IPS-NIHi11 (cell line): ENCODE measurements at places on chromosomes 11 and 22.
A peak's percentile ranks its signal among the peaks of the same experiment; 100 is the strongest.

GRCh38 chr22:31595271-31595670 lies 66.7 kb downstream of the PISD start:
- no peak for DNase-seq

DNA sequence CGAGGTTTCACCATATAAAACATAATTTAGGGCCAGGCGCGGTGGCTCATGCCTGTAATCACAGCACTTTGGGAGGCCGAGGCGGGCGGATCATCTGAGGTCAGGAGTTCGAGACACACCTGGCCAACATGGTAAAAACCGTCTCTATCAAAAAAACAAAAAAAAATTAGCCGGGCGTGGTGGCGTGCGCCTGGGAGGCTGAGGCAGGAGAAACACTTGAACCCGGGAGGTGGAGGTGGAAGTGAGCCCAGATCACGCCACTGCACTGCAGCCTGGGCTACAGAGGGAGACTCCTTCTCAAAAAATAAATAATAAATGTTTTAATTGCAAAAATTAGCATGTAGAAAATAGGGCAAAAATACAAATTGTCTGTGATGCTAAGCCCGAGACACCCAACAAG lies 993 bp upstream of the SFI1 start:
- no peak for DNase-seq

DNA sequence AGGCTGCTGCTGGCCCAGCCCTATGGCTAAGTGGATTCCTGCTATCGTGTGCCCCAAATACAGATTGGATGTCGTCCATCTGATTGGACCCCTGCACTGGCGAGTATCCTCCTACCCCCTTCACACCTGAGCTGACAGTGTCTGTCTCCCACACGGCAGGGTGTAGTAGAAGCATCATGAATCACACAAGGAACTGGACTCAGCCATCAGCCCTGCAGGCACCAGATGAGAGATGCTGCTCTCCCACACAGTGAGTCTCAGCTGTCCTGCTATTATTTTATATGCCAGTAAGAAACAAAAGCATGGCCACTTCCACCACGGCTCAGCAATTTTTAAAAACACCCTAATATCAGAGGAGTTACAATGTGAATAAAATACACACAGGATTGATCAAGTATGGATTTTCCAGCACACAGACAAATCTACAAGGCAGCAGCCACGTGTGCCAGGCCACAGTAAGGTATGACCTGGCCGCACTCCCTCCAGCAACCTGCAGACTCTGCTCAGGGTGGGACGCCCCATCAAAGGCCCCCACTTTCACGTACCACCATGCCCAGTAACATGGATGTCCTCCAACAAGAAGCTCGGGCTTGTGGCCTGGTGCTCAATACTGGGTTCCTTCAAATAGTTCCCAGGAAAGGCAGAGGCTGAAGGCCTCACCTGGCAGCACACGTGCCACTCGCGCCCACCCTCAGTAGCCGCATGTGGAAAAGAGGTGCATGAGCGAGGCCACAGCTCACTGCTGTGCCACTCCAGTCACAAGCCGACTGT lies 16.4 kb upstream of the SLC25A1 start:
- DNase-seq, result no peak

GRCh38 chr11:86202013-86202336 lies 42.6 kb upstream of the EED start:
- DNase-seq, result no peak

GRCh38 chr22:17268501-17269223 lies 49.4 kb upstream of the ADA2 start:
- no peak for DNase-seq

DNA sequence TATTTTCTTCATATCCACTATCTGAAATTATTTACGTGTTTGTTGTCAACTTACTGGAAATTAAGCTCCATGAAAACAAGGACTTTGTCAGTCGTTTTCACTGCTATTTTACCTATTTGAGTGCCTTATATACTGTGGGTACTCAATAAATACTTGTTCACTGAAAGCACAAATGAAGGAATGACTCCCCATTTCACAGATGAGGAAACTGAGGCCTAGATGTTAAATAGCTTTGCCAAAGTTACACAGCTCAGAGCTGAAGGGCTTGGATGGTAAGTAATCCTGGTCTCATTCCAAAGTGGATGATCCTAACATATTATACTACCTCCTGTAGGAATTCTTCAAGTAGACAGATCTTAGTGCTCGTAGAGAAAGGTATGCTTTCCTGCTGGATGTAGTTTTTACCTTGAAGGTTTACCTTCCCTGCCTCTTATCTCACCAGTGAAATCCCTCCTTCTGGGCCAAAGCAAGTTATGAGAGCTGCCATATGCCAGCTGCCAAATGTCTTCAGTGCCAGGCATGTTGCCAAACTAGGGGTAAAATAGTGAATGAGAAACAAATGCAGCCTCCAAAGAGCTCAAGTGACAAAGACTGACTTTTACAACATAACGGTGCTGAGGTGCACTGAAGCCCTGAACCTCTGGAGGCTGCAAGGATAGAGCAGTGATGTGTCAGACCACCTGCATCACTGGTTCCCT lies 129.7 kb downstream of the TRIM44 start:
- DNase-seq, result no peak

DNA sequence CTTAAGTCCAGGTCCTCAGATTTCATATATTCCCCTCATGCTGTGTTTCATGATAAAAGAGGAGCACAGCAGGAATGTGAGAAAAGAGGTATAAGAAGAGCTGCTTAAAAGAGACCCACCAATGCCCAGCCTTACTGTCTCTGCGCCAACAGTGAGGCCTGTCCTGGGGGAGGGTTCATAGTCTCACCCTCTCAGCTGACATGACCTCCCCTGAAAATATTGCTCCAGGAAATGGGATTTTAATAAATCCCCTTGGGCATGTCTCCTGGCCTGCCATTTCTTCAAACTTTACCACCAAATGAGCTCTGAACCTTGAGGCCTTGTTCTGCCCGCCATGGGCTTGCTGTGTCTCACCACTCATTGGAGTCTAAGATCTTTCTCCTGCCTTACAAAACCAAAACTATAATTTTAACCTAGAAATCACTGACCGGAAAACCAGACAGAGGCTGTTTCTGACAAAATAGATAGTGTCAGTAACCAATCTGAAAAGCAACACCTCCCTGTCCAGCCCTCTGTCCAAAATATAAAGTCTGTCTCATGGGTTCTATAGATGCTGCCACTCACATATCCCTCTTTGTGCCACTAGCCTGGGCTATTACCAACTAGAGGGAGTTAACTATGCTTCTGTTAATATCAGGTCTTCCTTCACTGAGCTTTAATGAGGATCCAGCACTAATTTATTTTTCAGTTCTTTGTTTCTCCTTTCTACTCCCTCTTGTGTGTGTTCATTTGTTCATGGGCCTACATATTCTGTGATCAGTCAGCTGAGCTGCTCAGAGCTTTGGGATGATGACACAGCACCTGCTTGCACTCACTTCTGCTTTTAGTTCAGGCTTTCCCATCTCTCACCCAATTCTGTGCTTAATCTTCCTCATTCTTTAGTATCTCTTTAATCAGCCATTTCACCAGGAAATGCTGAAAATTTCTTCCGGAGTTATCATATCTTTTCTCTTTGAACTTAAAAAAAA lies at the start of gene OR2AG2:
Gene OR2AG2, minus strand, starts transcription at position 51 of the 968 bp plus-strand sequence. CDS start 3,019 bp downstream, outside the sequence.
- DNase-seq, result no peak

- no peak for DNase-seq
These were observed 21.1 kb downstream of the MPPED2 start for GRCh38 chr11:30565027-30565426.

- DNase-seq, result peak; percentile 65
These were observed 3.1 kb upstream of the ADORA2A start for GRCh38 chr22:24424001-24424900.

- DNase-seq, result no peak
These were observed 77.2 kb downstream of the SIK3 start for GRCh38 chr11:117020869-117021564.

- no peak for DNase-seq
These were observed 71.0 kb downstream of the DKK3 start for GRCh38 chr11:11937433-11937832.

GRCh38 chr22:35418088-35418487 lies 18.1 kb downstream of the MCM5 start:
- DNase-seq, result no peak

DNA sequence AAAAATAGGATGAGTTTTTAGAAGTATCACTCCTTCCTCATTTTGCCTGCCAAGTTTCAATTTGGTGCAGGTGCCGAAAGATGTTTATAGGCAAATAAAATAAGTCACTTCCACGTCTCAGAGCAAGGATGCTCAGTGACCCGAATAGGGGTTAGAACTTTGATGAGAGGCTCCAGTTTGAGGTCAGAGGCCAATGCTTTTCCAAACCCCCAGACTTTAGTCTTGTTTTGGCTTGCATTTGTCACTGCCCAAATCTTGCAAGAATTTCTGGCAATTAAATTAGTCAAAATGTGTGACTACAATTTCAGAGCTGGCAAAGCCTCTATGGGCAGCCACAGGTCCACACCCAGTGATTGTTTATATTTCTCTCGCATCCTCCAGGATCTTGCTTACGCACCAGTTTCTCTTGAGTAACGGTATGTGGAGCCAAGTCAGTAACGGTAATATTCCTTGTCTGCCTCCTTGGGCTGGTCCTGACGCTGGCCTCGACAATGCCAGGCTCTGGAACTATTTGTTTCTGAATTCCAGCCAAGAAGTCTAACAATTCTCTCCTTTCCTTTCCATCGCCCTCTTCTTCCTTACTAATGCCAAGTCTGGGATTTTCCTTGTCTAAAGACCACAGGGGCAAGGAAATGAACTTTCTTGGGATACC lies 9.9 kb upstream of the NUP160 start:
- DNase-seq, result no peak

GRCh38 chr11:44731685-44732430 lies 5.1 kb downstream of the TSPAN18 start:
- DNase-seq, result no peak

- no peak for DNase-seq
These were observed 6.4 kb upstream of the C11orf96 start for GRCh38 chr11:43936076-43936475.

GRCh38 chr11:15851051-15851498 lies 505.3 kb downstream of the SOX6 start:
- DNase-seq, result no peak

DNA sequence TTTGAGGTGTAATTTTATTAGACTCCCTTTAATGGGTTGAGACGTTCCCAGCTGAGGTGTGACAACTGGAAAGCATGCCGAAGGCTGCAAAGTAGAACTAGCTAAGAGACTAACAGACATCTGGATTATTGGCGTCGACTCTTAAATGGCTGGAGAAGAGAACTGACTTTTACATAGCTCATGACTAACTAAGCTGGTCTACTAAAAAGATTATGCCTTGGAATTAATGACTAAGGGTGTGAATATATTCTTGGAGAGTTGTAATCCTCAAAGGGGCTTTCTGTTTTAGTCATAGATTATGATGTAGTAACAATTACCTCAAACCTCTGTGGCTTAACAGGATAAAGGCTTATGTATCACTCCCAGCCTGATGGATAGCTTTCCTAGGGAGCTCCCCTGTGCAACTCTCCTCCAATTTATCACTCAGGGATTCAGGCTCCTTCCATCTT lies 39.5 kb upstream of the SLC5A12 start:
- DNase-seq, result no peak

DNA sequence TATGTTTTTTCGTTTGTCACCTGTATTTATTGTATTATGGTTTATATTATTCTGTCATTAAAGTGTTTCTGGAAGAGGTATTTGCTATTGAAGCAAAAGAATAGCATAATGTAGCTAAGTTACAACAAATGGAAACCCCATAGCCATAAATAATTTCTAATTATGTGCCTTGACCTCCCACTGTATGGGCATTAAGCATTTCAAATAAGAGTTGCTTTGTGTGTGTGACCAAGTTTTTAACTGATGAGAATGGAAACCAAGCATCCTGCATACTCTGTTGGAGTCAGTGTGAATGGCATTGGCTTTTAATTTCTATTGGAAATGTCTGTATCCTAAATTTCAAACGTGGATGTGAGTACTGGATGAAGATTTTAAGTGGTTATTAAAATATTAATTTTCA lies 61.9 kb upstream of the MYO18B start:
- no peak for DNase-seq

DNA sequence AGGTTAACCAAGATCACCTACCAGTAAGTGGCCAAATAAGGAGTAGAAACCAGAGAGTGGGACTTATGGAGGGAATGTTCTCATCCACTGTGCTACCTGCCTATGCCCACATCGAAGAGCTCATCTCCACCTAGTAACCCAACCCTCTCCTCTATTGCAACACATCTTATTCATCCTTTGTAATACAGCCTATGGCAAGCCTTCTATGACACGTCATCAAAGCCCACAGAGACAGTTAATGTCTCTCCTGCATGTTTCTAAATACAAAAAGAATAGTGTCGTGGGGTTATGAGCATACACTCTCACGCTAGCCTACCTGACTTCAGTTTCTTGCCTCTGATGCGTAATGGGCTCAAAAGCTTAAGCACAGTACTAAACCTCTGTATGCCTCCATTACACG lies 1158.1 kb upstream of the TENM4 start:
- no peak for DNase-seq

GRCh38 chr11:133618544-133618943 lies 86.2 kb upstream of the OPCML start:
- DNase-seq, result peak; percentile 20

- DNase-seq, result no peak
These were observed 49.0 kb upstream of the BID start for GRCh38 chr22:17823226-17823625.

DNA sequence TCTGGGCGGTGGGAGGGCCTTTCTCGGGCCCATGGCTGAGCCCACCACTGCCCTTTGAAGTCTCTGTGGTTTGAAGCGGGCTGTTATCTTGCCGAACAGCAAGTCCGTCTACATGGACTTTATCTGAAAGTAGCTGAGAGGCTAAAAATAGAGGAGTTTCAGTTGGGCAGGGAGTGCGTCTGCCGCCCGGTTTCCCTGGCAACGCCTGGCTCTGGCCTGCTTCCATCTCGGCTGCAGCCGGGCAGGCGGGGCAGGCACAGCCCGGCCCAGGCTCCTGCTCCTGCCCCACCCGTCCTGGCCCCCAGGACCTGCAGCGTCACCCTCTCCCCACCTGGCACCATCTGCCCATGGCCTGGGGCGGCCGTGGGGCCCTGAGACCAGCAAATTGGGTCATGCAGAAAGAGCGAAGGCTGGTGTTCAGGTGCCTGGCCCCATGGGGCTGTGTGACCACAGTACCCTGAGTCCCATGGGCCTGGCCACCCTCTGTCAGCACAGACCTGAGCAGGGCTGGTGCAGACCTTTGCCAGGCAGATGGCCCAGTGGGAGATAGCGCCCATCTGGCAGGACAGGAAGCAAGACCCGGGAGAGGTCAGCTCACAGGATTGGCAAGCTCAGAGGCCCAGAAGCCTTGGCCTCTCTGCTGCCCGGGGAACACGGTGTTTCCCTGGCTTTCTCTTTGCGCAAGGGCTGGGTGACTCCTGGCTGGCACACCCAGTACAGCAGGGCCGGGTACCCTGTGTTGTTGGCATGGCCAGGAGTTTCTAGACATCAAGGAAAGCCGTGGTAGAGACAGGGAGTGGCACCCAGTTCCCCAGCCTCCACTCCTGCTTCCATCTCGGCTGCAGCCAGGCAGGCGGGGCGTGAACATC lies 79.1 kb upstream of the KCNQ1OT1 start:
- DNase-seq, result peak; percentile 67

- no peak for DNase-seq
These were observed 88.3 kb upstream of the CRTAM start for GRCh38 chr11:122750049-122750448.

GRCh38 chr11:78607696-78608095 lies 33.0 kb upstream of the NARS2 start:
- DNase-seq, result no peak
